ENCODE measurements at places on chromosomes 1 and 21. TPM values are rescaled to one million over a fixed set of nuclear protein-coding genes. Genes with fewer than 3 reads are reported as not detected.

CACNA1E gene
- total RNA-seq: 0.18 TPM

- no peak for DNase-seq
Measured at GRCh38 chr21:40179166-40179565, 311.9 kb downstream of the PCP4 start.

DNA sequence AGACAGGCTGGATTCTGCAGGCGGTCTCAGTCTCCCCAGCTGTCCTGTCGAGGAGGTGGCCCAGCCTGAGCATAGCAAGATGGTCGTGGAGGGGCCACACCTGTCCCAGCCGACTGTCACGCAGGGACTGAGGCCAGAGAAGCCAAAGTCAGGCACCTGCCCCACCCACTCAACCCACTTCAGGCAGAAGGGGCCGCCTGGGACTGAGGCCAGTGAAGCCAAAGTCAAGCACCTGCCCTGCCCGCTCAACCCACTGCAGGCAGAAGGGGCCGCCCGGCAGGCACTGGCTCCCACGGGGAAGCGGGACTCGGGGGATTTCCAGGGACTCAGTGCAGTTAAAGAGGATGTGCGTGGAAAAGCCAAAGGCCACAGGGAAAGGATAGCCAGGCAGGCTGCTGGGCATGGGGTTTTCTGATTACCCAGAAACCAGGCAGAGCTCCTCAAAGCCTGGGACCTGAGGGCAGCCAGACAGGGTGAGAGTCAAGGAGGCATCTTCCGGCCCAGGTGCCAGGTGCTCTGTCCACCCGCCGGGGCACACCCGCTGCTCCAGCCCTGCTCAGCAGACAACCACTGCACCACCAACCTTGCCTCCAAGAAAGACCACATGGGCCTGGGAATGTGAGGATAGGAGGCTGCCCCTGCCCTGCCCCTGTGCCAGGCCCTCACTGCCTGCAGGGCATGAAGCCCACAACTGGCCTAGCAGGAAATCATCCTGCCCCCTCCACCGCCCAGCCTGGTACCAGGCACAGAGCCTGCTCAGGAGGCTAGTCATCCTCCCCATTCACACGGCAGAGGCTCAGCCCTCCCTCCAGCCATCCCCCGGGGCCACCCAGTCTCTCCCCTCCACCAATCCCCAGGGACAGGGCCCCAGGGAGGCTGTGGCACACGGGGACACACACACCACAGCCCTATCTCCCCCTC is 41.0 kb downstream of the MEGF6 start:
- DNase-seq: no peak

- no peak for DNase-seq
Measured at GRCh38 chr1:16614361-16615252, 1.2 kb upstream of the NBPF1 start.

GRCh38 chr1:227305894-227306626 is 12.2 kb downstream of the CDC42BPA start:
- DNase-seq: no peak

- no peak for DNase-seq
Measured at GRCh38 chr1:71196685-71197084, 115.8 kb upstream of the ZRANB2 start.

IL20 gene
- not detected for total RNA-seq

- no peak for DNase-seq
Measured at GRCh38 chr1:20731057-20731991, 1.2 kb downstream of the SH2D5 start.

TDRD5 gene
- not detected for total RNA-seq

GRCh38 chr21:15743593-15743992 is 13.8 kb downstream of the USP25 start:
- DNase-seq: no peak

- DNase-seq: no peak
Measured at GRCh38 chr1:43991200-43991475, 261 bp upstream of the CCDC24 start.

GRCh38 chr1:219020846-219021245 is 152.8 kb upstream of the LYPLAL1 start:
- DNase-seq: no peak

- peak; percentile 54 for DNase-seq
Measured at GRCh38 chr1:230232371-230232771, 165.3 kb downstream of the GALNT2 start.

DNA sequence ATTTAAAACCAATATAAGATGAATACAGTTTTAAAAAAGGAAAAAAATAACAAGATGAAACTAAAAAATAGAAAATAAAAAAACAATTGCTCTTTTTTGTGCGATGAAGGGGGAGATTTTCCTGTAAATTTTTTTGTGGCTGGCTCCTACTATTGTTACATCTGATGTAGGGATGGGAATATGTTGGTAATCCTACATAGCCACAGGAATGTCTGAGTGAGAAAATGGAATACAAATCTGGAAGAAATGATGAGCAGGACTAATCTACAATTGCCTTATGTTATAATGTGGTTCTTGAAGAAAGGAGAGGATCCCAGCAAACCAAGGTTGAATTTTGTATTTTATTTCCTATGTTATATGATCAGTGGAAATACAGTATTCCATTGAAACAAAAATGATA is 40.9 kb downstream of the ATP6V1G3 start:
- DNase-seq: no peak

IFI44 gene
- not detected for total RNA-seq

- no peak for DNase-seq
Measured at GRCh38 chr1:10449751-10450150, at the start of gene CORT. TSS of gene CORT (plus strand) at chr1:10450031. CDS start at chr1:10450224, 193 bp downstream.

ATP1B1 gene
- total RNA-seq: 603 TPM

DNA sequence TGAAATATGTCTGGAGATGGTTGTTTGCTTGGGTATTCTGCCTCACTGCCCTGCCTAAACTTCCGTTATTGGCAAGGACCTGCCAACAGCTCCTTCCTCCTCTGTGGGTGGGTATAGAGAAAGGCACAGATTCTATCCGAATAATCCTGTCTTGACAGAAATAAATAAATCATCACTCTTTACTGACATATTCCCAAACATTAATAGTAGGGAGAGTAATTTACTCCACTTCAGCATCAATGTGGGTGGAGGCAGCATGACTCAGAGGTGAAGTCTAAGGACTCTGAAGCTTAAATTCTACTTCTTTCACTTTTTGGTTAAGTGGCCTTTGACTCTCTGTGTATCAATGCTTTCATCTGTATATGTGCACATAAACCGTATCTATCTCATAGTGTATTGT is 2.9 kb downstream of the CD84 start:
- no peak for DNase-seq

INSRR gene
- 0.21 TPM for total RNA-seq

TP73 gene
- not detected for total RNA-seq

DNA sequence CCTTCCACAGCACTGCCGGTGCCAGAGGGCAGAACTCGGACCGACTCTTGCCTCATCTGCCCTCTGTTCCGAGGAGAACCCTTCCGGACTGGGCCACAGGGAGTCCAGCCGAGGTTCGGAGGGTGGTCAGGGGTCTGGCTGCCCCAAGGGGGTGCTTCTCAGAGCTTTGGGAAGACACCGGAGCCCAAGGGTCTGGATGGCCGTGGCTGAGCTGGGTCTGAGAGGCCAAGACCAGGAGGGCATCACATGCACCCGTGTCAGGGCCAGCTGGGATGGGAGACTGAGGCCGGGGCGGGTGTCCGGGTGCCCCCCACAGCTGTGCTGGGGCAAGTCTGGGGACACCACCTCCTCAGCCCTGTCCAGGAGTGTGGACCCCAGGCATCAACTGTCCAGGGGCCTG is 51.1 kb downstream of the SLX9 start:
- no peak for DNase-seq

DNA sequence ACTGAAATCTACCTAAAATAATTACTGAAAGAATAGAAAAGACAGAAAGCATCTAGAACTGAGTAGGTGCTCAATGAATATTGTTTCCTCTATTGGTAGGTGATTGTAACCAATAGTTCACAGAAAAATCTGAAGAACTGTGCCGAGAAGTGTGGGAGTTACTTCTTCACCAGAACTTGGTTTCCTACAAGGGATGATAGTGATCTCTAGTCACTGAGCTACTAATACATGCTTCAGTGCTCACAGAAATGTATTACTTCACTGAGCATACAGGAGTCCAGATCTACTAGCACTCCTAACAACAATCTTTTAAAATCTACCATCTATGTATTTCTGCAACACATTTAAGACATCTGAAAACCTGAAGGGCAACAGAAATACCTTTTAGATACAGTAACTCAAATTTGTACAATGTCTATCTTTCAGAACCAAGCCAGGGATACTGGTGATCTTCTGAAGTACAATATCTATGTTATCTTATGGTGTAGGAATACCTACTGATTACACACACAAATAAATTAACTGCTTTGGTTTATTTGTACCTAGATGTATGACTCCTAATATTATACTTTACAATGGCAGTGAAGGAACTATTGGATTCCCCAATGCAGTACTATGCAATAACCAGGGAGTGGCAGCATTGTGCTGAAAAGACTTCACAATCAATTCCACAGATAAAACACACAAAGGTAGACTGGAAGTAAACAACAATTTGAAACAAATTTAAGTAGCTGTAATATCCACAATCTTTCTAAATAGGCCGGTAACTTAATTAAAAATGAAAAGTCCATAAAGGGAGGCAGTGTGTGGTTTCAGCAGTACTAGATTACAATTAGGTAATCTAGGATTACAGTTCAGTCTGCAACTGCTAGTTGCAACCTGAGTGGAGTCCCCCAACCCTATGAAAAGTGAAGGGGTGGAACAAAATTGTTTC is 243.0 kb downstream of the SLC45A1 start:
- DNase-seq: peak; percentile 61

GRCh38 chr1:3012456-3013291 is 8.6 kb upstream of the ACTRT2 start:
- no peak for DNase-seq

BTBD19 gene
- total RNA-seq: 1.3 TPM

- DNase-seq: no peak
Measured at GRCh38 chr1:52423055-52423454, 18.7 kb downstream of the PRPF38A start.

TRAPPC3 gene
- total RNA-seq: 99.6 TPM

DNA sequence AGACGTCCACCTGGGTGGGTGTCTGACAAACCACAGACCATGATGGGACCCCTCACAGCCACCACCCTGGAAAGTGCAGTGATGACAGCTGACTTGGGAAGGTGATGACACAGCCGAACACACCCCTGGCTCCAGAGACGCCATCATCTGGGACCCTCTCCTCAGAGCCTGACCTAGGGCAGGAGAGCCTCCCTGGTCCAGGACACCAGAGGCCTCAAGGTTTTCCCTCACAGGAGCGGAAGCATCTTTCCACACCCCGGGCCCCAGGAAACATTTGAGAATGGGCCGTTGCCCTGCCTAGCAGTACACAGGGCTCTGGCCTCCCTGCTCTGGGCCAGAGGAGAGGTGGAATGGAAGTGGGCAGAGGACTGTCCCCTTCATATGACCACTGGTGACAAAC is 79.7 kb downstream of the SYT2 start:
- no peak for DNase-seq

ADAMTS4 gene
- total RNA-seq: 4.0 TPM

PIGR gene
- not detected for total RNA-seq

GRCh38 chr1:30895382-30895943 is 13.1 kb downstream of the SDC3 start:
- no peak for DNase-seq

- no peak for DNase-seq
Measured at GRCh38 chr1:225863167-225863566, 19.0 kb downstream of the TMEM63A start.

DNA sequence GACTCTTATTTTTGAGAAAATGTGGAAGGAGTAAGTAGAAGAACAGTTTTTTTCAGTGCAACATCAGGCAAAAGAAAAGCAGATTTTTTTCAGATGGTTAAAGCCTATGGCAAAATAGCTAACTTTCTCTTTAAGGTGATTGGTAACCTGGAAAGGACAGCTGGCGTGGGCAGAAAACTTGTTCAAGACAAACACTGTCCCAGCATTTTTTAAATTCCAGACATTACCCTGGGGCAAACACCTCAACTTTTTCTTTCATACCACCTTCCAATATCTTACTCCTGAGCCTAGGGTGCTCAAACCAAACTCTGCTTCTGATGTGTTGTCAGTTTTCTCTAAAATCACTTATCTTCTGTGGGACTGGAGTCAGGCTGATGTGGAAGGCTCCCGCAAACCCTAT is 2.7 kb upstream of the LEPR start:
- no peak for DNase-seq

LAD1 gene
- 8.4 TPM for total RNA-seq

DNASE2B gene
- not detected for total RNA-seq

GRCh38 chr1:224880593-224881307 is 48.7 kb upstream of the DNAH14 start:
- DNase-seq: peak; percentile 28

GRCh38 chr21:35051287-35051818 is 2.3 kb upstream of the RUNX1 start:
- peak; percentile 95 for DNase-seq

GRCh38 chr1:95850165-95850649 is 616.2 kb downstream of the RWDD3 start:
- no peak for DNase-seq

GRCh38 chr1:94863919-94864318 is 43.8 kb downstream of the SLC44A3 start:
- peak; percentile 92 for DNase-seq

DNA sequence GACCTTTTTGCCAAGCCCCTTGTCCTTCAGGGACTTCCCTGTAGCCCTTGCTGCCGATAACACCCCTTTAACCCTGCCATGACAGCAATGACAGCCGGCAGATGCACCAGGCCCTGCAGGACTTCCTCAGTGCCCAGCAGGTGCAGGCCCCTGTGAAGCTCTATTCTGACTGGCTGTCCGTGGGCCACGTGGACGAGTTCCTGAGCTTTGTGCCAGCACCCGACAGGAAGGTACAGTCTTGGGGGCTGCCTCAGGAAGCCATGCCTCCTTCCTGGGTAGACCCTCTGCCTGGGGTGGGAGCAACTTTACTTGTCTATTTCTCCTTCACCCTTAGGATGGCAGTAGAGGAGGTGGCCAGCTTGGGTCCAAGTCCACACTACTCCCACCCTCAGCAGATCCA is 16.1 kb upstream of the PADI6 start:
- DNase-seq: no peak

TAS1R1 gene
- not detected for total RNA-seq

DNA sequence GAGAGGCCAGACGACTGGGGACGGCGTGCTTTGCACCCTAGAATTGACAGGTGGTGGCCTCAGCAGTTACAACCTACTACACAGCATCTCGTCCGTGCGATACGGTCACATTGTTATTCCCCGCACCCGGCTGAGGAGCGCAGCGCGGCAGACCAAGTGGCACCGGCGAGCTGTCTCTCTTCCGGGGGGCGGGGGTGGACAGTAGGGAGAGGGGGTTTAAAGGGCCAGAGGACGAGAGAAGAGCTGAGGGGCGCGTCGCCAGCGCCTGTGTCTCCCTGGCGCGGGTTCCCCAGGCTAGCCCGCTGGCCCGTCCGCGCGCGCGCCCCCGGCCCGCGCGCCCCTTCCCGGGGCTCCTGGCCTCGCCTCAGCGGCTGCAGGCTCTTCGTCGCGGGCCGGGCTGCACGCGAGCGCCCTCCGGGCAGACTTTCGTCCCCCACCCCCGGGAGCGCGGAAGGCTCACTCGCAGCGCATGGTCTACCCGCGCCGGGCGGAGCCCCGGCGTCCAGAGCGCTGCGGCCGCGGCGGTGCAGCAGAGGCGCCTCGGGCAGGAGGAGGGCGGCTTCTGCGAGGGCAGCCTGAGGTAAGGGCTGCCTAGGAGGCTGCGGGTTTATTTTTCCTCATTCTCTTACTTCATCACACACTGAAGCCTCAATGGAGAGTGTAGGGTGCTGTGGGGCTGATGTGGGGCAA is at the start of gene PDE4B:
Gene PDE4B, plus strand, starts transcription at position 227 of the 690 bp plus-strand sequence.
- peak; percentile 33 for DNase-seq

WLS gene
- total RNA-seq: 114 TPM
